ENCODE measurements at places on chromosomes 3 and 15.

DNA sequence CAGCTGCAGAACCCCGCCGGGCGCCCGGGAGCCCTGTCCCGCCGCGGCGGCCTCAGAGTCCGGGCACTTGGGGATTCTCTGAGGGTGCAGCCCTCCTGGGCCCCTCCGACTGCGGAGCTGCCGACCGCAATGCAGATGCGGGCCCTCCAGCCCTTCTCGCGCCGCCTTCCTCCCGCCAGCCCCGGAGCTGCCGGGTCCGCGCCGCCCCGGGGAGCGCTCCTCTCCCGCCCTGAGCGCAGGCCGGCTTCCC is 320 bp upstream of the ACAN start:
- no peaks in the 10 kb centered on the region for H3K36me3 ChIP-seq
- no peaks in the 10 kb centered on the region for H3K4me1 ChIP-seq
- no peak for DNase-seq

GRCh38 chr3:172692751-172693338 is 18.0 kb downstream of the NCEH1 start:
- H3K36me3 ChIP-seq, result no peaks in the 10 kb centered on the region
- peaks cover 8% of the 10 kb centered on the region for H3K4me1 ChIP-seq
- no peak overlapping the region for H3K4me3 ChIP-seq
- DNase-seq, result no peak
- no peak overlapping the region for H3K27ac ChIP-seq

GRCh38 chr3:33246786-33247185 is 28.2 kb upstream of the SUSD5 start:
- peaks cover 8% of the 10 kb centered on the region for H3K27me3 ChIP-seq
- H3K27ac ChIP-seq, result no peak overlapping the region
- H3K4me3 ChIP-seq, result no peak overlapping the region
- H3K4me1 ChIP-seq, result no peaks in the 10 kb centered on the region

GRCh38 chr3:16917256-16917935 is 32.6 kb downstream of the PLCL2 start:
- H3K4me1 ChIP-seq, result no peaks in the 10 kb centered on the region
- H3K27ac ChIP-seq, result no peak overlapping the region
- no peak overlapping the region for H3K4me3 ChIP-seq
- no peak for DNase-seq
- no peaks in the 10 kb centered on the region for H3K27me3 ChIP-seq
- H3K36me3 ChIP-seq, result no peaks in the 10 kb centered on the region

GRCh38 chr3:156820692-156821080 is 5.5 kb upstream of the LEKR1 start:
- peaks cover 12% of the 10 kb centered on the region for H3K27me3 ChIP-seq
- H3K36me3 ChIP-seq, result no peaks in the 10 kb centered on the region
- no peaks in the 10 kb centered on the region for H3K4me1 ChIP-seq
- no peak overlapping the region for H3K27ac ChIP-seq
- H3K4me3 ChIP-seq, result no peak overlapping the region

DNA sequence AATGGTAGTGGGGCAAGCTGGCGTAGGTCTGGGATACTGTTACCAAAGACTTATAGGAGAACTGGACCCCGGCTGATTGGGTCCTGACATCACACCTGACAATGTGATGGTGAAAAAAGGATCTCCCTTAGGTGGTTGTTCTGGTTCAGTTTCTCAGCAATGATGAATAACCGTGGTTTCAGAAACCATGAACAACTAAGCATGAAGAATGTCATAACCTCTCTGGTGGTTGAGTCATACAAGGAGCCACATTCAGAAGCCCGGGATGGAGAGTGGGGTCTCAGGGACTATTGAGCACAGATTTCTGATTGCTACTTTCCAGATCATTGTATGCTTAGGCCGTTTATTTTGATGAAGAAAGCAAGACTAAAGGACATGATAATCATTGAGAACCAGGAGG is 17.4 kb downstream of the GPR160 start:
- no peaks in the 10 kb centered on the region for H3K36me3 ChIP-seq
- no peaks in the 10 kb centered on the region for H3K27me3 ChIP-seq
- no peak for DNase-seq
- peaks cover 12% of the 10 kb centered on the region for H3K4me1 ChIP-seq
- H3K4me3 ChIP-seq, result no peak overlapping the region

DNA sequence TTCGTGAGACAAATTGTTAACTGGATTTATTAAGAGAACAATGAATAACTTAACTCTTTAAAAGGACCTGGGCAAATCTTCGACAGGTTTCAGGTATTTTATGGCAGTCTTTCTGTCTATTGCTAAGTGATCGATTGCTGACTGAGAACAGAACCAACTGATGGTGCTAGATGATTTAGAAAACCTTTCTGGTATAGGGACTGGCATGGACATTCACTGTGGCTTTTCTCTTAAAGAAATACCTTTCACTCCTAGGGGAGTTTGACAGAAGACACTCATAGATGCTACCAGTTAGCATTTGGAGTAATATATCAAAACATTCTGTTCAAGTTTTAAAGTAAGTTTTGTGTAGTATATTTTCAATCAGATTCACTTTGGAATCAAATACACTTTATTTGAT is 654 bp downstream of the PPARG start:
- no peak for DNase-seq
- no peak overlapping the region for H3K4me3 ChIP-seq
- H3K27me3 ChIP-seq, result no peaks in the 10 kb centered on the region
- no peaks in the 10 kb centered on the region for H3K4me1 ChIP-seq

- no peak overlapping the region for H3K4me3 ChIP-seq
- H3K4me1 ChIP-seq, result no peaks in the 10 kb centered on the region
- DNase-seq, result no peak
- H3K27me3 ChIP-seq, result no peaks in the 10 kb centered on the region
These were observed 48.0 kb upstream of the TBL1XR1 start for GRCh38 chr3:177245250-177245649.

DNA sequence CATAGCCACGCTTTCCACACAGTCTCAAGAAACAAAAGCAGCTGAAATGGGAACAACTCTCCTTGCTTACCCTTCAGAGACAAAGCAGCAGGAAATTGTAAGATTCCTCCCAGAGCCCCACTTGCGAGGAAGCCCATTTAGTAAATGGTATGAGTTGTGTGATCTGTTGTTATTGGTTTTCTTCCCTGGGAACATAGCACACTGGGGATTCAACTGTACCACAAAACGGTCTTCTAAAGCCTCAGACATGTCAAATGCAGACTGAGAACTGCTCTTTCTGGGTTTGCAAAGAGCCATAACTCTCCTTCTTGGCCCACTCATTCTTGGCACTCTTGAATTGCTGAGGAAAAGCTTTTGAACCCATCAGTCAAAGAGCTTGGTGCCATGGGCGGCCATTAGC is 101.0 kb upstream of the COL8A1 start:
- peaks cover 3% of the 10 kb centered on the region for H3K27me3 ChIP-seq
- H3K4me3 ChIP-seq, result no peak overlapping the region
- no peaks in the 10 kb centered on the region for H3K36me3 ChIP-seq
- no peaks in the 10 kb centered on the region for H3K4me1 ChIP-seq
- DNase-seq, result no peak

DNA sequence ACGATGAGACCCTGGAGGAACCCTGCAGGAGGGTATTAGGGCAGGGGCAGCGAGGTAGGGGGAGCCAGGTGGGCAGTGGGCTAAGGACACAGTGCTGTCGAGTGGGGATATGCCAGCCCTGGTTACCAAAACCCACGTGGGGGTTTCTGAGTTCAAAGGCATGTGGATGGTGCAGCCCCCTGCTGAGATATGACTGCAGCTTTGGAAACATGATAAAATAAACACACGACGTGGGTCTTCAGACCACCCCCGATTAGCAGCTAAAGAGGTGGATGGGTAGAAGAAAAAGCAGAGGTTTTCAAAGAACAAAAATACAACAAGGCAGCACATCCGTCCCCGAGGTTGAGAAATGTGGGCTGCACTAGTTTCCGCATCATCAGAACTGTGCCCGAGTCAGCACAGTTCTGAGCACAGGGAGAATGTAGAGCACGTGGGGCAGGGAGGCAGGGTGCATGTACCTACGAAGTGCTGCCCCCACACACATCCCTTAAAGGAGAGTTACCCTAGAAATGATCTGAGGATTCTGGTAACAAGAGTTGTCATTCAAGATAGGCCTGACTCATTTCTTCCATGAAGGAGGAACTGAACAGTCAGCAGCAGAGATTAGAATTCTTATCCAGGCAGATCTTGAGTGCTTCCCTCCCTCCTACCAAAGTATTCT is 121.3 kb downstream of the RPLP1 start:
- H3K27ac ChIP-seq, result no peak overlapping the region
- no peak for DNase-seq
- peaks cover 4% of the 10 kb centered on the region for H3K27me3 ChIP-seq
- no peaks in the 10 kb centered on the region for H3K36me3 ChIP-seq

GRCh38 chr15:99092554-99093172 is 12.2 kb upstream of the SYNM start:
- no peak overlapping the region for H3K4me3 ChIP-seq
- no peaks in the 10 kb centered on the region for H3K27me3 ChIP-seq
- no peak for DNase-seq
- no peak overlapping the region for H3K27ac ChIP-seq
- H3K4me1 ChIP-seq, result no peaks in the 10 kb centered on the region
- H3K36me3 ChIP-seq, result no peaks in the 10 kb centered on the region

DNA sequence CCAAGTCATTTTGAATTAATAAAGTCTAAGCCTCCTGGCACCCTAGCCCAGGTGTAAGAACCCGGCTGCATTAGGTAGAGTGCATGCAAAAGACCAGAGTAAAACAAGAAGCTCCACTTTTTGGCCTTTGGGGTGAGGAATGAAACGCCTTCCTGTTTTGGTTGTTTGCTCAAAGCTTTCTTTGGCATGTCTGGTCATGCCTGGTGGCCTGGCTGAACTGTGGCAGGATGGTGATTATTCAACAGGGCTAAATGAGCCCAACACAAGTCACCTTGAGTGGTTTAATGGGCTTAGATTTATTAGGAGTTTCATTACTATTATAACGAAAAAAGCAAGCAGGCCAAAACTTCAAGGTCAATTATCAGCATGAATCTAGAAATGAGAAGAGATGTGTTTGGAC is 40.9 kb upstream of the LDHAL6B start:
- H3K27me3 ChIP-seq, result no peaks in the 10 kb centered on the region
- DNase-seq, result no peak
- no peak overlapping the region for H3K4me3 ChIP-seq

DNA sequence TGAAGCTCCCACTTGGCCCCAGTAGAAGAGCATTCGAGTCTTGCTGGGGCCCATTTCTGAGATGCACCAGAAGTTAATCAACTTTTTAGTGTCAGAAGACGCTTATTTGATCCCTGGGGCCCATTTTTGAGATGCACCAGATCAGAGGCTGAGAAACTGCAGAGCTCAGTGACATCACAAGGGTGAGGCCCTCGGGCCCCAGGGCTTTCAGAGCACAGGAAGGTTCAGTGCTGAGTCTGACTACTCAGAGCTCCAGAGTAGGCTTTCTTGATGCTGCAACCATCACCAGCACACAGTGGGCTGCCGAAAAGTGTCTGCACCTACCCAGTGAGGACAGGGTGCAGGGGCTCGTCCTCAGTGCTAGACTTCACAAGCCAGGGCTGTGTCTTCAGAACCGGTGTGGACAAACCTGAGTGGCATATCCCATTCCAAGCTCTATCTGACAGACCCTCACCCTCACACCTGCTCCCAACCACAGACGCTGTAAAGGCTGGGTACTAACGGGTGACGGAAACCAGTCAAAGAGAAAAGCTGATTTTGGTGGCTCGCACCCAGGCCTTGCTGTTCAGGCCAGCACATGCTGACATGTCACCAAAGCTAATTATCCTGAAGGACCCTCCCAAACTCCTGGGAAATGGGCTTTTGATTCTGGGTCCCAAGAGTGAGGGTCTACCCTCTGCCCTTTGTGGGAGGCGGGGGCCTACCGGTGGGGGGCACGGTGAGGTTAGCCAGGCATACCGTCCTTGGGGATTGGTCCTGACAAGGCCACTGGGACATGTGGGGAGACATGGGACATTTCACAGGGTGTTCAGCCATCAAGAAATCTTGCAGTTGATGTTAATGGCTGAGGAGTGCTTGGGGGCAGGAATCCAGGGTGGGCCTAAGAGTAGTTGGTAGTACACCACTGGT is 83.0 kb downstream of the PDCD6IP start:
- peaks cover 16% of the 10 kb centered on the region for H3K4me1 ChIP-seq
- H3K36me3 ChIP-seq, result no peaks in the 10 kb centered on the region
- H3K27me3 ChIP-seq, result no peaks in the 10 kb centered on the region
- H3K4me3 ChIP-seq, result no peak overlapping the region
- H3K27ac ChIP-seq, result no peak overlapping the region

DNA sequence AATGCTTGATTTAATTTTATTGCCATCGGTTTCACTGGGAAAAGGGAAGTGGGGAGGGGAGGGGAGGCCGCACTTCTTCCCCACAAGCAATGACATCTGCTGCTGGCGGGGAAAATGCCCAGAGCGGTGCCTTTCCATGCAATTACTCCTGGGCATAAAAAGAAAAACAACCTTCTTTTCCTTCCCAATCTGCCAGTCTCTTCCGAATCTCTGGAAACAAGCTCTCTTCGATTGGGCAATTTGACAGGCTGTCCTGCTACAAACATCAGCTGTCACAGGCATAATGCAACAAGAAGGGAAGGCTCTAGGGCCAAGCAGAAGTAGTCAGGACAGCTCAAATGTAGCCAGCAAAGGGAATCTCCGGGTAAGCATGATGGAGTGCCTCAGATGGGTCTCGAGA is 93.4 kb upstream of the STRIT1 start:
- no peak overlapping the region for H3K4me3 ChIP-seq
- H3K36me3 ChIP-seq, result no peaks in the 10 kb centered on the region
- peaks cover 13% of the 10 kb centered on the region for H3K4me1 ChIP-seq
- H3K27me3 ChIP-seq, result no peaks in the 10 kb centered on the region

DNA sequence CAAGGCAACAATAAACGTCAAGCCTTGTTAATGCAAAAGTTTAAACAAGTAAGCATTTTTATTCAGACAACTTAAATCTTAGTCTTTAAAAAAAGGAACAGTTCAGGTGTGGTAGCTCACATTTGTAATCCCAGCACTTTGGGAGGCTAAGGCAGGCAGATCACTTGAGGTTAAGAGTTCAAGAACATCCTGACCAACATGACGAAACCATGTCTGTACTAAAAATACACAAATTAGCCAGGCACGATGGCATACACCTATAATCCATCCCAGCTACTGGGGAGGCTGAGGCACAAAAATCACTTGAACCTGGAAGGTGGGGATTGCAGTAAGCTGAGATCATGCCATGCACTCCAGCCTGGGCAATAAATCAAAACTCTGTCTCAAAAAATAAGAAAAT is 19.9 kb downstream of the ZBTB20 start:
- no peak overlapping the region for H3K27ac ChIP-seq
- H3K4me1 ChIP-seq, result no peaks in the 10 kb centered on the region
- H3K36me3 ChIP-seq, result no peaks in the 10 kb centered on the region
- no peak for DNase-seq
- H3K27me3 ChIP-seq, result no peaks in the 10 kb centered on the region

DNA sequence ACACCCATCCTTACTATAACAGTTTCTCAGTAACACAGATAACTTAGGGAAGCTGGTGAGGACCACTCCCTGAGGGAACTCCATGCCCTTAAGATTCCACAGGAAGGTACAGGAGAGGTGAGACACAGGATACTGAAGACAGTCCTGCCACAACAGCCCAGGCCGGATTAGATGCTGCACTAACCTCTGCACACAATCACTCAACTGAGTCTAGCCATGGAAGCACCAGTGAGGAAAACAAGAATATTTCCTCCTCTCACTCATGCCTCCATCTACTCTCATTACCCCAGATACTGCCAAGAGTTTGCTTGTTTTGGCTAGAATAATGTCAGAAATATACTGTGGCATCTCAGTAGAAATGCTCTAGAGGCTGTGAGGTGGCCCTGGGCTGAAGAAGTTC is 3.7 kb downstream of the ANO10 start:
- H3K27me3 ChIP-seq, result no peaks in the 10 kb centered on the region
- peaks cover 16% of the 10 kb centered on the region for H3K4me1 ChIP-seq
- DNase-seq, result no peak

- no peaks in the 10 kb centered on the region for H3K36me3 ChIP-seq
- no peak overlapping the region for H3K27ac ChIP-seq
- H3K27me3 ChIP-seq, result no peaks in the 10 kb centered on the region
- H3K4me3 ChIP-seq, result no peak overlapping the region
- no peaks in the 10 kb centered on the region for H3K4me1 ChIP-seq
- DNase-seq, result no peak
These were observed 4.4 kb downstream of the NAALADL2 start for GRCh38 chr3:174863488-174863887.
